CD8-positive, alpha-beta memory T cell (primary cell): ENCODE measurements at places on chromosomes 3 and 15. TPM values are rescaled to one million over a fixed set of nuclear protein-coding genes. Genes with fewer than 3 reads are reported as not detected.
A peak's percentile ranks its signal among the peaks of the same experiment; 100 is the strongest.

DNA sequence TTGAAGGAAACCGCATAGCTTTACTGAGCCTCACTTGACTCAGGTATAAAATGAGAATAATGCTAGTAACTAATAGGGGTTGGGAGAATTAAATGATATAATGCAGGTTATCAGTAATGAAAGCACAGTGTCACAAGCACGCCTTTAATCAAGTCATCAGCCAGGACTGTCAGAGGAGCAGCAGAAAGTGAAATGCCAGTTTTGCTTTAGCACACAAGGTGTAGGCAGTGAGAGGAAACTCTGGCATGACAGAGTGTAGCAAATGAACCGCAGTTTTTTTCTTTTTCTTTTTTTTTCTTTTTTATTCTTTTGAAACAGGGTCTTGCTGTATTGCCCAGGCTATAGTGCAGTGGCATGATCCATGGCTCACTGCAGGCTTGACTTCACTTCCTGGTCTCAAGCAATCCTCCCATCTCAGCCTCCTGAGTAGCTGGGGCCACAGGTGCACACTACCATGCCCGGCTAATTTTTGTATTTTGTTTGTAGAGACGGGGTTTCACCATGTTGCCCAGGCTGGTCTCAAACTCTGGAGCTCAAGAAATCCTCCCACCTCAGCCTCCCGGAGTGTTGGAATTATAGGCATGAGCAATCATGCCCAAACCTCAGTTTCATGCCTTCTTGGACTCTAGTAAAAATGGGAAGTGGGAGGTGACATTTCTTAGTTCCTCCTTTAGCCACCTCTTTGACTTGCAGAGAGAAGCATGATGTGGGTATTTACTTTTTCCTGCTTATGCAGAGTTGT, 9.7 kb upstream of the SCAANT1 start:
- no peak for DNase-seq

DNA sequence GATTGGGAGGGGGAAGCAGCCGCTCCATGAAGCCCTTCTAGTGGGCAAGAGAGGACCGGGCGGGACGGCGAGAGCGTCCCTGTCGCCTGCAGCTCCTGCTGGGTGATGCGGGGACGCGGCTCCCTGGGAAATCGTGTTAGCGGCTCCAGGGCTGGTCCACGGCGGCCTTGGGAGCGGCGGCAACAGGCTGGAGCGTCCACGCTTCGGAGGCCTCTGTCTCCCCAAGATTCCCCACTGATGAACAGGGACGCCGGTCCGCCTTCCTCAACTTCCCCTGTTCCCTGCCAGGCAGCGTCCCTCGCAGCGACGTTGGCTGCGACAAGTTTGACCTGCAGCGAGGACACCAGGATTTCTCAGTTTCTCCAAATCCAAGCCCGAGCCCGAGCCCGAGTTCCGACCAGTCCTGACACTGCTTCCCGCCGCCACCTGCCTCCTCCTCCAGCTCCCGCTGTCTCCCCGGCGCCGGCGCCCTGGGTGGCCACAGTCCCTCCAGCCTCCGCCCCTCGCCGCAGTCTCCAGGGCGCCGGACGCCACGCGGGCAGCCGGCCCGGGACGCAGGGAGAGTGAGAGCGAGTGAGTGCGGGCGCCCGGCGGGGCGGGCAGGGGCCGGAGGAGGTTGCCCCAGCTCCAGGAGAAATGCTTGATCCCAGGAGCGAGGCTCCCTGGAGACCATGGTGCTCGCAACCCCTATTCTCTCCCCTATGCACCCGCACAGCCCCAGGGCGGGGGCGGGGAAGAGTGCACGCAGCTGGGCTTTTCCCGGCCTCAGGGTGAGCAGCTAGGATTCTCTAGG, 78.1 kb upstream of the RNF7 start:
- no peak for DNase-seq

- DNase-seq: no peak
Observed at GRCh38 chr15:100001405-100001804, 268.2 kb upstream of the LYSMD4 start.

The FRMD5 gene
- 0.44 TPM for total RNA-seq

The GP9 gene
- not detected for total RNA-seq

The LRRC34 gene
- total RNA-seq: 2.5 TPM

DNA sequence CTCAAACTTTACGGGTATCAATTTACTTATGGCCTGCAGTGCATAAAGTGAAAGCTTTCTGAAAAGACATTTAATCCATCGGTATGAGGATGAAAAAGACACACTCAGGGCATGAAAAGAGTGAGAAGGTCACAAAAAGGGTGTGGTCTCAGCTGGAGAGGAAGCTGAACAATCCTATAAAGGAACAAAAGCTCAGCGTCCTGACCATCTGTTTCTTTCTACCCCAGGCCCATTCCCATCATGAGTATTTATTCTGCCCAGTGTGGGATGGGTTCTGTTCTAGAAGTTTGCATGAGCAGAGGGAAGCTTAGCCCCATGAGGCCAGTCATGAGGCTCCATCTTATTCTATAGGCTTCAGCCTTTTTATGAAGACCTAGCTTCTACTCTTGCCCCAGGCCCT, 144.6 kb downstream of the LPP start:
- DNase-seq: no peak

DNA sequence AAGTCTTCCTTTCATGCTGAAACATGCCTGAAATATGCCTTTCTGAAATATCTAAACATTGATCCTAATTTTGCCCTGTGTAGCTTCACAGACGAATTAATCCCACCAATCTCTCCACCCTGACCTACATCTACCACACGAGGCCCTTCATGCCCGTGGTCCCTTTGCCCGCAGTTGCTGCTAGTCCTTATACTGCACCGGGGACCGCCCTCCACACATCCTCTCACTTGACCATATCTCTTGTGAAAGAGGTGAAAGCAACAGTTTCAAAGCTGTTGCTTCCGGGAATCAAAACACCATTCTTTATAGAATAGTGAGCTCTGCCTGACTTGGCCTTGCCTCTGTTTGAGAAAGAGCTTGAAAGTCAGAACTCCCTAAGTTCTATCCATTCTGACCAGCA, 499.5 kb downstream of the NTRK3 start:
- no peak for DNase-seq

DNA sequence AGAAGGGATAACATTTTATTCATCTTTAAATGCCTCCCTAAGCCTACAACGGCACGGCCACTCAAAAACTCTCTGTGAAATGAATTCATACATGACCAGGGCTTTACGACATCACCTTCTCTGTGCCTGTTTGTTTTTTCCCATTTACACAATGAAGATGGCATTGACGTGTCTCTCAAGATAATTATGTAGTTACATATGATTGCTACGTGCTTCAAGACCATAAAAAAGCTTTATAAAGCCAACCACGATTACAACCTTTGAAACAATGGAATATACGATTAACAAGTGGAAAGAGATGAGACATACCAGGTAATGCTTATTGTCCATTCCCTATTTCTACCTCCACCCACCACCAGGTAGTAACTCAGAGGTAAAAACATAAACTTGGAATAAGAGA, 168.4 kb downstream of the P3H2 start:
- DNase-seq: no peak

DNA sequence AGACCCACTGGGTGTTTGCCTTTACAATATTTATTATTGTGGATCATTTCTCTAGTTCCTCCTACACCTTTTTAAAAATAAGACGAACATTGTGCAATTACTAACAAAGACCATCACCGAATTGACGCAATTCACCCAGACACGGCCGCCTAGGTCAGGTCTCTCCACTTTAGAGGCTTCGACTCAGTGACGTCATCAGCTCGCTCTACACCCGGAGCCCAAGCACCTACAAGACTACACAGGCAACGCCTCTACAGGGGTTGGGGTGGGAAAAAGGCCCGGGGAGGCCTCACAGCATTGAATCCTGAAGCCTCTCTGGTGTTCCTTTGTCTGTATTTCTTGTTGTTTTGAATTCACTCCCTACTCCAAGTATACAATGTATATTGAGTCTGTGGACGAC, 16.6 kb downstream of the ZIC4 start:
- no peak for DNase-seq

- DNase-seq: peak; percentile 22
Observed at GRCh38 chr3:105801397-105801796, 67.4 kb downstream of the CBLB start.

DNA sequence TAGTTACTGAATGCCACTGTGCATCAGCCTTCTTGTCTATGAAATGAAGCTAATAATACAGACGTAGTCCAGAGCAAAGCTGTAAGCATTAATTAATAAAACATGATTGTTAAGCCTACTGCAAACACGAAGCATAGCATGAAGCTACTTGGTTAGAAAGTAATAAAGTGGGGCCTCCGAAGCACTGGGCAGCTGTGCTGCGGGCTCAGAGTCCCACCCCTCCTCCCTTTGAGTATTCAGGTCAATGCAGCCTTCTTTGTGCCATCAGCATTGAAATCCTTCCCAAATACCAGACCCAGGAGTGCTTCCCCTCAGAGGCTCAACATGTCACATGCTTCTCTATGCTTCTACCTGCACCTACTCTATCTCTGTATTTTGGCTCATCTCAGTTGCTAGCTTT, 1112.6 kb downstream of the IGSF11 start:
- DNase-seq: no peak

GRCh38 chr3:13705702-13706280, 156.9 kb downstream of the FBLN2 start:
- DNase-seq: no peak

DNA sequence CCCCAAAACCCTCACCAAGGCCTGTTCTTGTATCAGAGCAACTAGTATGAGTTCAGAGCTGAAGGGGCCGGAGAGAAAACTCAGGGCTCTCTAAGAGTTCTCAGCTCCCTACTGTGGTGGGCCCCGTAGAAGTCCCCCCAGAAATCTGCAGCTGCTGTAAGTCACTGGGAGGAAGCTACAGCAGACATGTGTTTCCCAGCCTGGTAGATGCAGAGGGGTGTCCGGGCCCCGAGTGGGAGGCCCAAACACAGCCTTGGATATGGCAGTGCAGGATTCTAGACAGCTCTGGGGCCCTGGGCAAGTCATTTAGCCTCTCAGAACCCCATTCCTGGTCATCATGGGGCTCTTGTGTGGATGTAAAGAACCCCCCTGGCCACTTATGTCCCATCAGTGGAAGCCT, 39.2 kb upstream of the CSPG4 start:
- DNase-seq: no peak

DNA sequence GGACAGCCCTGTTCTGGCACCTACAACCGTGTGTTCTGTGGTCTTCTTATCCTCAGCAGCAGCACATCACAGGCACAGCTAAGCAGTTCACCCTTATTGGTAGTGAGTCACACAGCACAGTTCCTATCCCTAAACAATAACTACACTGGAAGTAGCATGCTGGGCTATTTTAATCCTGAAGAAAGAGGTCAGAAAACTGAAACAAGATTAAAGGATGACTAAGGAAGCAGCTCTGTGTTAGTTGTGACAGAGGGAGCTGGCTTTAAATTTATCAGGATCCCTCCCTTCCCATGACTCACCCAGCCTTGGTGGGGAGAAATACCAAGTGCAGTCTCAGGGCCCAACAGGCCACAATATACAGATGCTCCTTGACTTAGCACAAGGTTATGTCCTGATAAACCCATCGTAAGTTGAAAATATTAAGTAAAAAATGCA, 144.3 kb downstream of the ERC2 start:
- no peak for DNase-seq

The EXD1 gene
- not detected for total RNA-seq

GRCh38 chr15:28079313-28079969, 19.7 kb downstream of the OCA2 start:
- DNase-seq: no peak

DNA sequence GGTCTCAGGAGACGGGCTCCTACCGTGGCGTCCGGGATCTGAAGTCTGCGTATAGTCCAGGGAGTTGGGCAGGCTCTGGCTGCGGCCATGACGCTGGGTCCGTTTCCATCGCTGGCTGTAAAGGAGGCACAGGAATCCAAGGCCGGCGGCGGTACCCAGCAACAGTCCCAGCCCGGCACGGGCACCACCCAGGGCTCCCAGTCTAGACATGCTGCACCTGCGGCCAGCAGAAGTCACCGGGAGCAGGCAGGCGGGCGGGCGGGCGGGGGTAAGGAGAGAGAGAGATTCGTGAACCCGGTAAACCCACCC, 526 bp downstream of the RMDN3 start:
- DNase-seq: no peak

DNA sequence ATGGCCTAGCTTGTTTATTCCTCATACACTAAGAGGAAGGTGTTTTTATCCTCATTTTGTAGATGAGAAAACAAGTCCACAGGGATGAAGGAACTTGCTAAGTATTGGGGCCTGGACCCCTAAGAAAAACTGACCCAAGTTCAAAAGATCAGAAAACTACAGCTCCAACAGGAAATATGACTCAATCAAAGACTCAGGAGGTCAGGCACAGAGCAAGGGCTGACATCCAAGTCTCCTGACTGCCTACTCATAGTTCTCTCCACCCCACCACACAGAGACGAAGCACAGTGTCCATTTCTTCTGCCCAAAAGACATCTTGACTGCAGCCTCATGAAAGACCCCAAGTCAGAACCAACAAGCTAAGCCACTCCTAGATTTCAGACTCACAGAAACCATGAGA, 26.9 kb upstream of the TPM1 start:
- no peak for DNase-seq

The SCN11A gene
- 0.07 TPM for total RNA-seq

- DNase-seq: peak; percentile 48
Observed at GRCh38 chr3:137946356-137946973, 63.5 kb upstream of the CLDN18 start.

GRCh38 chr3:103059432-103059831, 624.6 kb downstream of the ZPLD1 start:
- no peak for DNase-seq

DNA sequence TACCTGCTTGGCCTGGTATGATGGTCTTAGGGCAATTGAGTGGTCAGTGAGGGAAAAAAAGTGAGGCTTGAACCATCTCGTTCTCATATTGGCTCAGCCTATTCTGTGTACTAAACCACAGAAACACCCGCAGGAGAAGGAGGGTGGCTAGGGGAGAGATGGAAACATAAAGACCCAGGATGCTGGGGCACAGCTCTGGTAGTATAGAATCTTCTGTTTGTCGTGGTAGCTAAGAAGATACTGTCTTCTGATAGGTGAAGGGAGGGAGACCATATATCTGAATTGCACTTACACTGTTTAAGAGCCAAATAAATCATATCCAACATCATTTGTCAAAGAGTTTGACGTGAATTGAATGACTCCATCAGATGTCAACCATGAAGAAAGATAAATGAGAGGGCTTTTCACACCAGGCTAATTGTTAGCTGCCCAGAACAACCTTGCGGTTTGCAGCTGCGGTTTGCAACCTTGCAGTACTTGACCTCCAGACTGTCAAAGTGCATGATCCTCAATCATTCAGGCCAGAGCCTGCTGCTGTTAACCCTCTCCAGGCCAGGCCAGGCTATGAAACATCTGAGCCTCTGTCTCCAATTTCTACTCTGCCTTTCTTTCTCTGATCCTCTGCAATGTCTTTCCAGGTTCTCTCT, 40.9 kb upstream of the PIK3R4 start:
- no peak for DNase-seq

- no peak for DNase-seq
Observed at GRCh38 chr3:10380906-10381305, 60.0 kb upstream of the SEC13 start.

- no peak for DNase-seq
Observed at GRCh38 chr3:37963635-37964034, 27.0 kb upstream of the VILL start.
